ENCODE measurements at places on chromosomes 2 and 18.

GRCh38 chr2:16139663-16140615 is 199.6 kb downstream of the MYCN start:
- DNase-seq = no peak

- DNase-seq = no peak
Observed at GRCh38 chr18:45590036-45590886, 25.0 kb upstream of the SLC14A2 start.

GRCh38 chr18:3481696-3482210 is 31.8 kb downstream of the TGIF1 start:
- DNase-seq = no peak

DNA sequence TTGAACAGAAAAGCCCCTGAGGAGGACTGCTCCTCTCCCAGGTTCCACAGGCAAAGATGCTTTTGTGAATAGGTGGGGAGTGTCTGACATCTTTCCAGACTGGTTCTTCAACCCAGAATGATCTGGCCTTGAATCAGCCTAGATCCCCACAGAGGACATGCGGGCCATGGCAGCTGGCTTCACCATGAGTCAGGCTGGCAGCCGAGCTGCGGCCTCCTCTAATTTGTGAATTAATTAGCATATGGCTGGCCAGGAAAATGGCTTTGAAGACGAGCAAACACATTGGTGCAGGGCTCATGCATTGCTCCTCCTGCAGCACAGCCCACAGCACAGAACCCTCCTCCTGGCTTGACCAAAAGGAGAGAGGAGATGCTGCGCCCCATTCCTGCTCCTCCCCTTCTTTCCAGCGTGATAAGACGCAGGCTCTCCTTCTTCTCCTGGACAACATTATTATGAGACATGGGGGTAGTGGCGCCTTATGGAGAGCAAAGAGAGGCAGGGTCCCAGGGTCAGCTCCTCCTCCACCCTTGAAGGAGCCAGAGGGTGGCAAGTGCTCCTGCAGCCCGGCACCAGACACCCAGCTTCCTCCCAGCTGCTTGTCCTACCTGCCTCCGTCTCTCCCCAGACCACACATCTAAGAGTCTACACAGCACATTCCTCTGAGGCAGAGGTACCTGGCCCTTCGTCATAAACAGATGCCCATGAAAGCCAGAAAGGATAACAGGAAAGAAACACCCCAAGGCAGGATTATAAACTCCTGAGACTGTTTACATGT is 66.7 kb downstream of the EDAR start:
- no peak for DNase-seq

- DNase-seq = no peak
Observed at GRCh38 chr2:63545023-63545422, 43.3 kb downstream of the WDPCP start.

DNA sequence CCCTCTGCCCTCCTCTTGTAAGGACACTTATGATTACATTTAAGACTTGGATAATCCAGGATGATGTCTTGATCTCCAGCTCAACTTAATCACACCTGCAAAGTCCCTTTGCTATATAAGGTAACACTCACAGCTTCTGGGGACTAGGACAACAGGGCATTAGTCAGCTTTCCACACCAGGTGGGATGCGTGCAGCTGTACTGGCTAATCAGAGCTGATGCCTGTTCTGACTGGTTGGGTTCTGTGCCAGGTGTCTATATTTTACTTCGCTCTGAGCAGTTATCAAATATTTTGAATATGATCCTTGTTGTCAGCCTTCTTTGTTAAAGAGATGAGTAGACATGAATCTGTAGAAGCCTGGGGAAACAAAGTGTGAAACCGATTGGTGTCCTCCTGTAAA is 115.5 kb upstream of the ATP8B1 start:
- no peak for DNase-seq

DNA sequence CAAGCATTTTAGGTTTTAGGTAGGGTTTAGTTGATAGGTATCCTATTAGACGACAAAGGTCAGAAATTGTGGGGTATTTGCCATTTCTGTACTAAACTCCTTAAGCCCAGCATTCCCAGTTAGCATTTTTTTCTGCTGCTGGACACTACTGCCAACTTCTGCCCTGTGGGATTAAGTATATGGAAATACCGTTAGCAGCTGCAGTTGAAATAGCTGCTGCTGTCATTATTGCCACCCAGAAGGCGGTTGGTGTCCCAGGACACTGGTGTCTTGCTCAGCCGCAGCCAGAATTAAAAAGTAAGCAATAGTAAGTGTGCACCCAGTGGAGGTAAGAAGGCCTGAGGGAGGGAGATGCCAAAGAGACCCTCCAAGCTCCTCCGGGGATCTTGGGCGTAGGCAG is 1.9 kb upstream of the UXS1 start:
- DNase-seq = no peak

DNA sequence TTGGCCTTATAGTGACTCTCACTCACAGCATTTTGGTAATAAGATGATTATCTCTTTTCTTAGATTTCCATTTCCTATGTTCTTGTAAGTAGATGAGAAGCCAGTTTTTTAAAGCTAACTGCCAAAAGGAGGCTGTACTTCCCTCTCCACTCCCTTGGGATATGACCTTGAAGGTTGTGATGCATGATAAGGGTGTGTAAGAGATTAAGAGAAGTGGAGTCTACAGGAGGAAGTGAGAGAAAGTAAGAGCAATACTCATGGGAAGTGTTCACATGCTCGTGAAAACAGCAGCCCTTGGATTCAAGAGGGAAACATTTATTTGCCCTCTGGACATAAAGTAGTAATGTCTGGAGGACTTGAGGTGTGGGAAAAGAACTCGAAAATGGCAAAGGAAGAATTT is 171.5 kb downstream of the EVA1A start:
- no peak for DNase-seq
